ENCODE measurements at places on chromosomes 6 and 20.

GRCh38 chr6:100134703-100135102 is 140.7 kb upstream of the MCHR2 start:
- H3K36me3 ChIP-seq = no peaks in the 10 kb centered on the region
- no peak overlapping the region for H3K4me3 ChIP-seq

DNA sequence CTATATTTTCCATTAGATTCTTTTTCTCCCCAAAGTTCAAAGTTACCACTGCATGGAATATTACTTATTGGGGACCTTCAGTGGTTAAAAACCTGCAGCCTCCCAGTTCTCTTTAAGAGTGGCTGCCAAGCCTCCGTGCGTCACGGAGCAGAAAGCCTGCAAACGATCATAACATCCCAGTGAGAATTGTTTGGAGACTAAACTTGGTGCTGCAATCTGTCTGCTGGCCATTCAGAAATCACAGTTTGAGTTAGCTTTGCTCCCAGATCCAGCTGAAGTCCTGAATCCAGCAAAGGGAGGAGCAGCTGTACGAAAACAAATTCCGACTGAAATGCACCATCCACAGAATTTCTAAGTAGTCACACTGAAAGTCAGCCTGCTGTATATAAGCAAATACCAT is 213.5 kb upstream of the PDE10A start:
- H3K36me3 ChIP-seq = no peaks in the 10 kb centered on the region
- H3K27ac ChIP-seq = no peak overlapping the region

DNA sequence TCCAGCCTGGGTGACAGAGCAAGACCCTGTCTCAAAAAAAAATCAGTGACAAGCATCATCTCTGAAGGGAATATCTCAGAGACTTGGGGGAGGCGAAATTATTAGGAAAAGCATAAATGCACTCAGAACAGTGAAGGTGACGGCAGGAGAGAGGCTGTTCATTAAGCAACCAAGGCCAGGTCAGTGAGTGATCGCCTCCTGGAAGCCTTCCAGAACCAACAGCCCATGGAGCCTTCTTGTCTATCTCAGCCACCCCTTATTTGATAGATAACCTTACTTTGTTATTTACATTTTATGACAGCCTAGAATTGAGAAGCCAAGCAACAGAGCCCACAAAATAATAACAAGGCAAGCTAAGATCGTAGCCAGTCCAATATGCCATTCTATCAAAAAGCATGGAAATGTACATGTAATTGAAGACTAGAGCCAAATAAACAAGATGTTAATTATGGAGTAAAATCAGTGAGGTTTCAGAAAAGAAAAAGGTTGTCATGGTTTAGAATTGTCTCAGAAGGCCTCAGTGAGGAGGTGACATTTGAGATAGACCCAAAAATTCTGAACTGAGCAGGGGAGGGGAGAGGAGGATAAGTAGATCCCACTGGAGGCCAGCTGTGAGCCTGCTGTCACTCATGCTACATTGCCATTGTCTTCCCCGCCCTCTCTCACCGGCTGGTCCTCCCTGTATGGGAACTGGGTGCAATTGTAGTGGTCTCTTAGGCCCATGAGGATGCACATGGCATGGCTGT is 17.8 kb downstream of the BNIP5 start:
- no peaks in the 10 kb centered on the region for H3K4me1 ChIP-seq
- H3K27ac ChIP-seq = no peak overlapping the region
- DNase-seq = no peak
- no peaks in the 10 kb centered on the region for H3K36me3 ChIP-seq

DNA sequence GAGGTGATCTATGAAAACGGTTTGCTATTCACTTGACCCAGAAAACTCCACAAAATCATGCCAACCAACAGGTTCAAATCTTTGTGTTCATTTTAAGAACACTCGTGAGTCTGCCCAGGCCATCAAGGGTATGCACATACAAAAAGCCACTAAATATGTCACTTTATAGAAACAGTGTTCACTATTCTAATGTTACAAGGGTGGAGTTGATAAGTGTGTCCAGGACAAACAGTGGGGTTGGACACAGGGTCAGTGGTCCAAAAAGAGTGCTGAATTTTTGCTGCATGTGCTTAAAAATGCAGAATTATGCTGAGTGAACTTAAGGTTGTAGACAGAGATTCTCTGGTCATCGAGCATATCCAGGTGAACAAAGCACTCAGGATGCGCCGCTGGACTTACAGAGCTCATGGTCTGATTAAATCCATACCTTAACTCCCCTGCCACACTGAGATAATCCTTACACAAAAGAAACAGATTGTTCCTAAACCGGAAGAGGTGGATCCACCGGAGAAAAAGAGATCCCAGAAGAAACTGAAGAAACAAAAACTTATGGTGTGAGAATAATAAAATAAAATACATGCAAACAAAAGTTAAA is 23.5 kb downstream of the KIAA0408 start:
- H3K4me3 ChIP-seq = no peak overlapping the region
- H3K4me1 ChIP-seq = no peaks in the 10 kb centered on the region
- H3K36me3 ChIP-seq = no peaks in the 10 kb centered on the region
- H3K27me3 ChIP-seq = no peaks in the 10 kb centered on the region
- DNase-seq = no peak
- H3K27ac ChIP-seq = no peak overlapping the region

GRCh38 chr6:90905351-90905750 is 318.5 kb upstream of the MAP3K7 start:
- no peak for DNase-seq
- no peaks in the 10 kb centered on the region for H3K36me3 ChIP-seq
- H3K27ac ChIP-seq = no peak overlapping the region

DNA sequence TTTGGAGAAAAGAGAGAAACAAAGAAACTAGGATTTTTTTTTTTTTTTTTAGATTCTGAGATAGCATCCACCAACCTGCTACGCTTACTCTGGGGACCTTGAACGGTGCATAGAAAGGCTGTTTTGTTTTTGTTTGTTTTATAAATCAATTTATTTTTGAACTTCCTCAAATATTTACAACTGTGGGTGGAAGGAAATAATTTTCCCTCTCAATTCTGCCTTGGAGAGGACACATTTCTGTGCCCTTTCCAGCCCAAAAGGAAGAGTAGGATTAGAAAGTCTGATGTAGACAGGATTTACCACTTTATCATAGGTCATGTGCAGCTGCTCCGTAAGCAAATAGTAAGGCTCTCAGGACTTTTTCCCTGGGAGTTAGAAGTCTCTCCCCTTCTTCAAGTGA is 190.5 kb downstream of the NKAIN2 start:
- no peaks in the 10 kb centered on the region for H3K4me1 ChIP-seq
- no peak for DNase-seq
- no peaks in the 10 kb centered on the region for H3K36me3 ChIP-seq
- H3K4me3 ChIP-seq = no peak overlapping the region

- H3K27me3 ChIP-seq = no peaks in the 10 kb centered on the region
- H3K4me3 ChIP-seq = no peak overlapping the region
- no peak for DNase-seq
- H3K4me1 ChIP-seq = no peaks in the 10 kb centered on the region
These were observed 81.8 kb downstream of the CLIC5 start for GRCh38 chr6:45933855-45934254.

DNA sequence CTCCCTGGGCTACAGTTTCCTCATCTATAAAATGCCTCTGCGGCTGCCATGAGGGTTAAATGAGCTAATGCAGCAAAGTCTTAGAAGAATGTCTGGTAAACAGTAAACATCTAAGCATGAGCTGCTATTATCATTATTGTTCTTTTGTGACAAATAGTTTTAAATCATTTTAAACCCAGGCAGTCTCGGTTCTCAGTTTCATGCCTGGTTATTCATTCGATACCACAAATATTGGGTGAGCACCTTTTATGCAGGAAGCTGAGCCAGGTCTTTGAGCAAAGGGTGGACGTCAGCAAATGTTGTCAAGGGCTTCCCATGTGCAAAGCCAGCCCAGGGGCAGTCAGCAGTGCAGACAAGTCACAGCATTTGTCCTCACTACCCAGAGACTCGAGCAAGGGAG is 128.7 kb downstream of the NFATC2 start:
- no peaks in the 10 kb centered on the region for H3K27me3 ChIP-seq
- H3K27ac ChIP-seq = peak overlapping the region; percentile 65
- DNase-seq = peak; percentile 69
- H3K4me3 ChIP-seq = no peak overlapping the region
- H3K36me3 ChIP-seq = peaks cover 14% of the 10 kb centered on the region

GRCh38 chr20:7490288-7490687 is 450.0 kb downstream of the HAO1 start:
- no peaks in the 10 kb centered on the region for H3K4me1 ChIP-seq
- no peak overlapping the region for H3K27ac ChIP-seq
- no peaks in the 10 kb centered on the region for H3K36me3 ChIP-seq
- no peak overlapping the region for H3K4me3 ChIP-seq

GRCh38 chr20:1946762-1947534 is 46.9 kb downstream of the PDYN start:
- no peak for DNase-seq
- H3K27me3 ChIP-seq = no peaks in the 10 kb centered on the region
- no peaks in the 10 kb centered on the region for H3K4me1 ChIP-seq
- H3K4me3 ChIP-seq = no peak overlapping the region
- H3K27ac ChIP-seq = no peak overlapping the region

- H3K4me1 ChIP-seq = no peaks in the 10 kb centered on the region
- H3K27me3 ChIP-seq = no peaks in the 10 kb centered on the region
- H3K4me3 ChIP-seq = no peak overlapping the region
- no peak overlapping the region for H3K27ac ChIP-seq
- H3K36me3 ChIP-seq = peaks cover 16% of the 10 kb centered on the region
- no peak for DNase-seq
These were observed 32.5 kb downstream of the PREP start for GRCh38 chr6:105370351-105370750.

- H3K27ac ChIP-seq = no peak overlapping the region
- H3K4me1 ChIP-seq = no peaks in the 10 kb centered on the region
- no peaks in the 10 kb centered on the region for H3K27me3 ChIP-seq
- DNase-seq = no peak
These were observed 53.9 kb downstream of the ECT2L start for GRCh38 chr6:138849791-138850190.

DNA sequence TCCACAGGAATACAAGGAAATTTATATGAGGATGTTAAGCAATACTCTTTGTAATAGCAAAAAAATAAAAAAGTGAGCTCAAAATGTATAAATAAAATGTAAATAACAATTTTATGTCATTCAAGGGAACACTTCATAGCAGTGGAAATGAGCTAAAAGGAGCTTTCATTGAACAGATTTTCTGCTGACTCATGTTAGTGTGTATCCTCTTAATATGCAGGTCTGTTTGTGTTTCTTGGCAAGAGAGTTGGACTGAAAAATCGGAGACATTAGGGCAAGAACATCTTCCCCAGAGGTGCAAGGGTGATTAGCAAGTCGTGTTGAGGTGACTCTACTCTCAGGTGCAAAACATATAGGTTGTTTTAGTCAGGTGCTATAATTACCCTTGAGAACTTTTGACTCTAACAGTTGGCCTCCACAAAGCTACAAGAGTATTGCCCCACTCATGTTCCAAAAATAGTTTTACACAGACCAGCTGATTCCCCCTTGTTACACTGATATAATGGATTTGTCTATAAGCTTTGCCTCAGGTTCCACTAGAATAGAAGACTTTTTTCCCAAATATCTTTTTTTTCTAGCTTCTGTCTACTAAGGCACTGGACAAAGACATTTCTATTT is 702.9 kb downstream of the TENT5A start:
- no peaks in the 10 kb centered on the region for H3K36me3 ChIP-seq
- no peak overlapping the region for H3K27ac ChIP-seq
- H3K4me3 ChIP-seq = no peak overlapping the region
- DNase-seq = no peak
- H3K4me1 ChIP-seq = no peaks in the 10 kb centered on the region

DNA sequence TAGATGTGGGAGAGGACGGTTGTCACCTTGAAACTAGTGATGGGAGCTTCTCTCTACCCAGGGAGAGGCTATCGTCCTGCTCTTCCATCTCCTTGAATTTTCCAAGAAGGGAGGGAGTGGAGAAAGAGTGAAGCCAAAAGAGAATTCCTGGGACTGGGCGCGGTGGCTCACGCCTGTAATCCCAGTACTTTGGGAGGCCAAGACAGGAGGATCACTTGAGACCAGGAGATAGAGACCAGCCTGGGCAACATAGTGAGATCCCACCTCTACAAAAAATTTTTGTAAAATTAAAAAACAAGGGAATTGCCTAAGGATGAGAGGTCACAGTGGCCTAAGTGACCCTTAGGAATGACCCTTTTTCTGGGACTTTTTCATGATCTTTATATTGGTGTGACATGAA is 8.8 kb downstream of the MYH7B start:
- no peaks in the 10 kb centered on the region for H3K4me1 ChIP-seq
- H3K27ac ChIP-seq = no peak overlapping the region
- H3K4me3 ChIP-seq = no peak overlapping the region
- no peaks in the 10 kb centered on the region for H3K27me3 ChIP-seq

DNA sequence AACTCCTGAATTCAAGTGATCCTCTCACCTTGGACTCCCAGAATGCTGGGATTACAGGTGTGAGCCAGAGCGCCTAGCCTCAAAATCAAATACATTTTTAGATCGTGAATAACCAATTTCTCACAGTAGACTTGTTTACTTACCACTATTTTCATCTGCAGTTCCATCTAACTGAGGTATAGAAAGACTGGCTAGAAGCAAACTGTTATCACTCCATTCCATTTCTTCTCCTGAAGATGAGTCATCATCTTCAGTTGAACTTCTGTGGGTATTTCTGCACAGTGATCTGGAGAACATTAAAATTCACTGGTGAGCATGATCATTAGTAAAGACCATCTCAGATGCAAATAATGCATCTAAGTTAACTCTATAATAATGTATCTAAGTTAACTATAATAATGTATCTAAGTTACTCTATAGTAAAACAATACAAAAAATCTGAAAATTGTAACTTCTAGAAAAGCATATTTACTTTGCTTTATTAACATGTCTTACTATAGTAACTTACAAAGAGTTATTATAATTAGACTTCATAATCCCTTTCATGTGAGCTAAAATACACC is 105.4 kb downstream of the REV3L start:
- no peak for DNase-seq
- no peak overlapping the region for H3K27ac ChIP-seq
- no peak overlapping the region for H3K4me3 ChIP-seq
- H3K36me3 ChIP-seq = peaks cover under 1% of the 10 kb centered on the region

DNA sequence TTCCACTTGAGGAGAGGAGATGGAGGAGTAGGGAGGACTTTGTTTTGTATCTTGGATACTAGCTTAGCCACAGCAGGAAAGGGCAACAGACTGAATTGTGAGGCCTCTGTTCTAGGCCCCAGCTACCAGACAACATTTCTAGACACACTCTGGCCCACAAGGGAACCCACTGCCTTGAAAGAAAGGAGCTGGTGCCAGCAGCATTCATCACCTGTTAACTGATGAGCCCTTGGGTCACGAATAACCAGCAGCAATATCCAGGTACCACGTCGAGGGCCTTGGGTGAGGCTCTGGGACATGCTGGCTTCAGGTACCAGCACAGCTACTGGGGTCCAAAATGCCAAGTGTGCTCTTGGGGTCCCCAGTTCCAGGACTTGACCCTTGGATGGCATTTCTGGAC is 165.5 kb downstream of the PRKN start:
- no peaks in the 10 kb centered on the region for H3K4me1 ChIP-seq
- no peaks in the 10 kb centered on the region for H3K36me3 ChIP-seq
- H3K27ac ChIP-seq = no peak overlapping the region
- no peak overlapping the region for H3K4me3 ChIP-seq
- no peaks in the 10 kb centered on the region for H3K27me3 ChIP-seq

GRCh38 chr20:19453862-19454261 is 241.4 kb downstream of the SLC24A3 start:
- no peaks in the 10 kb centered on the region for H3K27me3 ChIP-seq
- no peak for DNase-seq
- H3K27ac ChIP-seq = no peak overlapping the region
- H3K4me3 ChIP-seq = no peak overlapping the region
- no peaks in the 10 kb centered on the region for H3K36me3 ChIP-seq
- no peaks in the 10 kb centered on the region for H3K4me1 ChIP-seq
